ENCODE measurements at places on chromosomes 16 and 17.

DNA sequence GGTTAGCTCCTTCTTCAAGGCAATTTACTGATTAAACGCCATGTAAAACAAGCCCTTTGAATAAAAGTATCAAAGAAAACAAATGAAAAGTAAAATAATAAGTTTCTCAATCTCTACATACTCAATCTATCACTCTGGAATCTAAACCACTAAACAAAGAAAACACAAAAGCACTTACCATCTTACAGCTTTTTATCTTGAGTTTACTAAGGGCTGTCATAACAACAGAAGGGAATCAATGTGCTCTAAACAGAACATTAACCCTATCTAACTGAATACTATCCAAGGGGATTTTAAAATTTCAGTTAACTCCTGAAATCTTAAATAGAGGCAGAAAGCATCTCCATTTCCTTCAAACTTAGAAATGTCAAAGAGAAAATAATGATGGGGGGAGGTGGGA, 3.4 kb downstream of the SKA2 start:
- no peak for DNase-seq

- no peak for DNase-seq
These were observed 47.2 kb upstream of the RASL10B start for GRCh38 chr17:35684055-35684802.

GRCh38 chr17:17845046-17845775, 8.4 kb upstream of the SREBF1 start:
- no peak for DNase-seq

- no peak for DNase-seq
These were observed 10.6 kb upstream of the PSMC5 start for GRCh38 chr17:63816669-63817068.

GRCh38 chr17:74430706-74431567, 951 bp upstream of the GPRC5C start:
- no peak for DNase-seq

- no peak for DNase-seq
These were observed 398.7 kb downstream of the SNX29 start for GRCh38 chr16:12375046-12375740.

GRCh38 chr16:80144191-80144590, 396.6 kb upstream of the DYNLRB2 start:
- DNase-seq: no peak

GRCh38 chr17:21252289-21252795, 868 bp downstream of the NATD1 start:
- DNase-seq: no peak

All from activated T-helper 1 cell treated with anti-CD3 and anti-CD28 coated beads, Interleukin-12 subunit alpha, Interleukin-12 subunit beta, Interleukin-2, Interleukin-4 antibody, amounts not matched to agents 30 ng/mL and 10 ng/mL and 1 ng/mL, durations not matched to agents 14 hours and 24 hours and 36 hours (primary cell).